Osteocyte (in vitro differentiated cells): ENCODE measurements at places on chromosomes 7 and 10.

DNA sequence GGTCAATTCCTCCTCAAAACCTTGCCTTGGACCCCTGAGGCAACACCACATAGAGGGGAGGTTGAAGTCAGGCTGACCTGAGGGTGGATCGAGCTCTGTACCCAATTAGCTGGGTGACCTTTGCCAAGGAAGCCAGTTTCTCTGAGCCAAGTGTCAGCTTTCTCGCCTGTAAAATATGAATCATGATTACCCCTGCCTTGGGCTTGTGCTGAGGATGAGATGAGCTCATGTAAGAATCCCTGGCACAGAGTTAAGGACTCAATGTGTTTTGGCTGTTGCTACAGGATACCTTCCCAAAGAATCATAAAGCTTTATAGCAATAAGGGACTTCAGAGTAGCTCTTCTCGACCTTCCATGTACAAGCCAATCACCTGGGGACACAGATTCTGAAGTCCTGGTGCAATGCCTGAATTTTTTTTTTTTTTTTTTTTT lies 43.5 kb upstream of the CACUL1 start:
- no peak for DNase-seq

GRCh38 chr7:131606346-131607290 lies 50.2 kb upstream of the PODXL start:
- DNase-seq = no peak

- DNase-seq = no peak
These were observed 61.8 kb downstream of the NRP1 start for GRCh38 chr10:33272635-33273034.

DNA sequence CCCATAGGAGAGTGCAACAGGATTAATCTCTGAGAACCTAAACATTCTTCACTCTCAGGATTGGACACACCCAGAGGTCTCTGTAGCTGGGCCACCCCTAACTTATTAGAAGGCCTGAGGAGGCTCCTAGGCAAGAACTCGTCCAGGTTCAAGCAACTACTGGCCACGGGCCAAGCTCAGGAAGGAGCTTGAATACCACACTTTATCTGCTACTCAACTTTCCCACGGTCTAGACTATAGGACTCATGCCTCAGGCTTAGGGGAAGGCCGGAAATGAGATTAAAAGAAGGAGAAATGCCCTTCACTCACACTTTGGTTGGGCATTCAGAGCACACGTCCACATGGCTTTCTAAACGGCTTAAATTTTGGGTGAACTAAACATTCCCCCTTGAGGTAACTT lies 142.8 kb upstream of the PHYHIPL start:
- DNase-seq = no peak

DNA sequence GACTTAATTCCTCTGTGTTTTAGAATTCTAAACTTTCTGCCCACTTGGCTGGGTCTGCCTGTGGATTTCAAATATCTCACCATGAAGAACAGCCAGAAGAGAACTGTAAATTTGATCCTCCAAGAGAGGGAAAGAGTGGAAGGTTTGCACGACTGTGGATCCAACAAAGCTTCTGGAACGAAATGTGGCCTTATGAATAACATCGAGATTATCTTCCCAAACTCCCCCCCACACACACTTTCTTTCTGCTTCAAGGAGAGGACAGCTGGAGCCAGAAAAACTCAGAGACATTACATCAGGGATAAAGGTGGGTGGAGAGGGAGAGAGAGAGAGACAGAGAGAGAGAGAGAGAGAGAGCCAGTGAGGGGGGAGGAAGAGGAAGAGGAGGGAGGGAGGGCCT lies 570.1 kb upstream of the MGMT start:
- DNase-seq = no peak
